ENCODE measurements at places on chromosomes 7 and 10. TPM values are rescaled to one million over a fixed set of nuclear protein-coding genes. Genes with fewer than 3 reads are reported as not detected.

The GOT1 gene
- total RNA-seq, result 17.4 TPM

The PRPS1L1 gene
- not detected for total RNA-seq

- H3K27ac ChIP-seq, result no peak overlapping the region
- no peak overlapping the region for H3K4me3 ChIP-seq
- no peaks in the 10 kb centered on the region for H3K27me3 ChIP-seq
- H3K36me3 ChIP-seq, result no peaks in the 10 kb centered on the region
- no peak for DNase-seq
Observed at GRCh38 chr7:147829016-147829415, 761.5 kb upstream of the C7orf33 start.

The GARIN1A gene
- total RNA-seq, result 1.5 TPM
